Neural progenitor cell (in vitro differentiated cells): ENCODE measurements at places on chromosomes 11 and 22. TPM values are rescaled to one million over a fixed set of nuclear protein-coding genes. Genes with fewer than 3 reads are reported as not detected.

Gene OR2AG2
- total RNA-seq, result 0.25 and 0.36 TPM in 2 replicates

Gene CNTN5
- 0.03 and 0.19 TPM in 2 replicates for total RNA-seq

Gene HSD17B12
- total RNA-seq, result 72.5 and 102 TPM in 2 replicates

Gene LYVE1
- 0.51 TPM in 1 of 2 replicates, not detected in the other for total RNA-seq
